ENCODE measurements at places on chromosomes 2 and 18. TPM values are rescaled to one million over a fixed set of nuclear protein-coding genes. Genes with fewer than 3 reads are reported as not detected.

DNA sequence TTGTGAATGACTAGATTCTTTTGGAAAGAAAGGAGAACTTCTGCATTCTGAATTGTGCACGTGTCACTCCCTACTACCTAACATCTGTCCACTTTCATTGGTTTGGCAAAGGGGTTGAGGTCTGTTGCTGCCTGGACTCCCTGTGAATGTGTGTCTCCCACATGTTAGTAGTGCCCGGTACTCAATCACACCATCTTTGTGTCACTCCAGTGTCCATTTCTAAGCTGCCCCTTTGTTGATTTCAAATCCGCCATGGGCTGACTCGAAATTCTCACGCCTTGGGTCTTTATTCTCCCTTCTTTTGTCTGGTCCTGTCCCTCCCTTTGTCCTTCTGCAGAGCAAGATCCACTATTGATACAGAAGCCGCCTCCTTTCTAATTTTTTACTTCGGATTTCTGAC, 7.5 kb downstream of the DPYSL5 start:
- DNase-seq: no peak

C18orf54 gene
- 10.9 TPM for total RNA-seq

DNA sequence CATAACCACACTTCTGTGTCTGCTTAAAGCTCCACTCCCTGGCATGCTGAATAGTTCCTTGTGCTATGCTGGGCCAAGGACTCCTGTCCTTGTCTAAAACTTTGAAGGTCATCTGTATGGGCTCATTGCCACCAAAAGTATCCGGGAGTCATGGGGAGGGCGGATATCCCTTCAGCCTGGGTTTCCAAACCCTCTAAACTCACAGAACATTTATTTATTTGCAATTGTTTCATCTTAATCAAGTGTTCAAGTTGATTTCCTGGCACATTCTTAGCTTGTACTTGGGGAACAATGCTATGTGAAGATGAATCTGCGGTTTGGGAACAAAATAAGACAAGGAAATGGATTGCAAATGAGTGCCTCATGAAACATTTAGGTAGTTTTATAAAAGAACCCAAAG, 1.8 kb downstream of the NOSTRIN start:
- DNase-seq: no peak

REG1A gene
- total RNA-seq: not detected

- DNase-seq: no peak
Measured at GRCh38 chr18:58527285-58527951, 101.5 kb downstream of the ALPK2 start.

- DNase-seq: no peak
Measured at GRCh38 chr2:65498396-65498795, 66.0 kb upstream of the SPRED2 start.

GRCh38 chr2:186523791-186524190, 37.7 kb downstream of the ZC3H15 start:
- DNase-seq: no peak

SPHKAP gene
- total RNA-seq: not detected

HES6 gene
- total RNA-seq: 10.2 TPM

PARD6G gene
- total RNA-seq: 0.40 TPM
